Fibroblast of the aortic adventitia (primary cell): ENCODE measurements at places on chromosomes 4 and X. TPM values are rescaled to one million over a fixed set of nuclear protein-coding genes. Genes with fewer than 3 reads are reported as not detected.

Gene INPP4B
- total RNA-seq: 3.8 and 54.2 TPM in 2 replicates

Gene DCAF4L1
- 0.09 and 0.25 TPM in 2 replicates for total RNA-seq

Gene TEX11
- total RNA-seq: not detected in 2 replicates

Gene MAP7D2
- total RNA-seq: 0.18 and 1.2 TPM in 2 replicates

Gene ANK2
- 190 and 200 TPM in 2 replicates for total RNA-seq

Gene OPRPN
- total RNA-seq: not detected in 2 replicates

Gene ADAM29
- total RNA-seq: not detected in 2 replicates

Gene POF1B
- not detected in 2 replicates for total RNA-seq

Gene MFAP3L
- 0.82 and 3.3 TPM in 2 replicates for total RNA-seq

Gene FAM193A
- 17.4 and 38.7 TPM in 2 replicates for total RNA-seq

Gene IL1RAPL1
- total RNA-seq: 6.0 and 7.1 TPM in 2 replicates

Gene EDA
- total RNA-seq: 0.09 and 1.4 TPM in 2 replicates

Gene DDIT4L
- total RNA-seq: 10.8 and 17.7 TPM in 2 replicates

Gene PASD1
- total RNA-seq: not detected in 2 replicates

Gene GPC3
- total RNA-seq: 16.4 TPM in 1 of 2 replicates, not detected in the other
